ENCODE measurements at places on chromosomes 2 and 18.

- DNase-seq: peak; percentile 4
These were observed 18.2 kb downstream of the SNORC start for GRCh38 chr2:232888099-232888836.

- DNase-seq: no peak
These were observed 88.5 kb downstream of the SOCS6 start for GRCh38 chr18:70377317-70377799.

DNA sequence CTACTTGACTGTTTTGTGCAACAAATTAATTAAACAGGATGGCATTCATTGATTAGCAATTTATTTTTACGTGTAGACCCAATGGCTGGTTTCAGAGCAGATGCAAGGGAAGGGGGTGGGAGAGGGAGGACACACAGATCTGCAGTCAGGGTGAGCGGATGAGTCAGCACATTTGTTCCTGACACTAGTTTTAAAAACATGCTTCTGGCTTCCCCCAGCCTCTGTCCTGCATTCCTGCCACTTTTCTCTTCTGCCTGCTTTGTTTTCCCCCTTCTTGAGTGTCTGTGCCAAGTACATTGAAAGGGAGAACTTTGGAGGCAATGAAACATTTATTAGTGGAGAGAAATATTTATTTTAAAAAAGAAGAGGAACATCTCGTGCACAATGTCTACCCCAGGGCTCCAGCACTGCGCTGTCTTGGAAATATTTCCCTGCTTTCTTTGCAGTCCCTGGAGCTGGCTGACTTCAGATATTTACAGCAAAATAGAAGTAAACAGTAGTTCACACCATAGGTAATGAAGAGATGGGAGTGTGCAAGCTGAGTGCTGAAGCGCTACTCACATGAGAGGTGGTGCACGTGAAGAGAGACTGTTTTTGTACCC, 52.2 kb downstream of the NRP2 start:
- peak; percentile 73 for DNase-seq

- DNase-seq: no peak
These were observed 291.4 kb downstream of the THSD7B start for GRCh38 chr2:137056704-137057103.

- no peak for DNase-seq
These were observed 412.4 kb upstream of the LRATD1 start for GRCh38 chr2:14220101-14220500.

All from testis (tissue), 5 donors.